ENCODE measurements at places on chromosomes 6 and 20.

GRCh38 chr20:43955062-43955749 is 40.6 kb downstream of the TOX2 start:
- DNase-seq, result peak; percentile 98

- no peak for DNase-seq
Measured at GRCh38 chr6:143806282-143807102, 36.6 kb upstream of the LTV1 start.

- no peak for DNase-seq
Measured at GRCh38 chr6:105310371-105310770, 92.5 kb downstream of the PREP start.

GRCh38 chr6:129073691-129074395 is 190.9 kb downstream of the LAMA2 start:
- DNase-seq, result no peak

Measured in HTR-8/SVneo (cell line).